ENCODE measurements at places on chromosomes 1 and 21. TPM values are rescaled to one million over a fixed set of nuclear protein-coding genes. Genes with fewer than 3 reads are reported as not detected.

FAM229A gene
- total RNA-seq = 13.4 TPM

- H3K36me3 ChIP-seq = no peaks in the 10 kb centered on the region
- peaks cover 5% of the 10 kb centered on the region for H3K4me1 ChIP-seq
- peak; percentile 16 for DNase-seq
- peaks cover 20% of the 10 kb centered on the region for H3K27me3 ChIP-seq
- no peak overlapping the region for H3K27ac ChIP-seq
Measured at GRCh38 chr1:182520736-182521135, 68.3 kb downstream of the RNASEL start.

- no peaks in the 10 kb centered on the region for H3K4me1 ChIP-seq
- H3K27me3 ChIP-seq = peaks cover 11% of the 10 kb centered on the region
- no peak overlapping the region for H3K4me3 ChIP-seq
- no peak overlapping the region for H3K27ac ChIP-seq
- H3K36me3 ChIP-seq = peaks cover 6% of the 10 kb centered on the region
Measured at GRCh38 chr1:18154430-18155194, 47.0 kb downstream of the IGSF21 start.

DNA sequence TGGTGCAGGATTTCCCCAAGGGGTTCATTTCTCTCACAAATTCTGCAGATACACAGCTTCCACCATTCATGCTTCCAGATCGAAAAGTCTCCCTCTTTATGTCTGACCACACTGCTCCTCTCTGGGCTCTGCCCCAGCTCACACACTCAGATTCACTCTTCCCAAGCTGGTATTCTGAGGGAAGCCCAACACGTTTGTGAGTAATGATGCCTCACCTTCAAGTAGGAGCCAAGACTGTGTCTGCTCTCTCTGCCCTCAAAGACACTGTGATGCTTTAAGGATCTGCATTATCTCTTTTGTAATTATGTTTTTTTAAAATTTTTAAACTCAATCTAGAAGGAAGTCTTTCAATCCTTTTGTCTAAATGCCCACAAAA is 19.8 kb downstream of the PRAMEF11 start:
- no peaks in the 10 kb centered on the region for H3K27me3 ChIP-seq
- DNase-seq = peak; percentile 38
- peaks cover 27% of the 10 kb centered on the region for H3K4me1 ChIP-seq
- H3K36me3 ChIP-seq = no peaks in the 10 kb centered on the region
- H3K27ac ChIP-seq = peak overlapping the region; percentile 13

DNA sequence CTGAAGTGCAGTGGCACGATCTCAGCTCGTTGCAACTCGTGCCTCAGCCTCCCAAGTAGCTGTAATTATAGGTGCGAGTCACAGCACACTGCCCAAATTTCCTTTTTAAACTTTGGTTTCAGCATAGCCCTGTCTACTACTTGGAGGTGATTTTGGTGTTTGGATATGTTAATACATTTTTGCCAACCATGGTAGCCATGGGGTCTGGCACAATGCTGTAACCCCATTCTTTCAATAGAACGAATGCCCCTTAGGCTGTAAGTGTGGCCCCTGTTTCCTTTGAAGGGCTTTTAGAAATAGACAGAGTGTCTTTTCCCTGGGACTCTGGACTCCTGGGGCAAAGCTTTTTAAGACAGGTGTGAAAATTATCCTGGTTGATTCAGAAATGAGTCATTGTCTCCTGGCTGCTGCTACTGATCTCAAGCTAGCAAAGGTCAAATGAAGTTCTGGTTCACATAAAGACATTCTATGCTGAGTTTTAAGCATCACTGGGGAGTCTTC is 141.1 kb upstream of the RUNX1 start:
- no peaks in the 10 kb centered on the region for H3K27me3 ChIP-seq
- H3K4me3 ChIP-seq = no peak overlapping the region
- no peaks in the 10 kb centered on the region for H3K36me3 ChIP-seq
- H3K27ac ChIP-seq = no peak overlapping the region
- DNase-seq = peak; percentile 69

GRCh38 chr1:208631506-208631905 is 387.3 kb upstream of the PLXNA2 start:
- no peaks in the 10 kb centered on the region for H3K36me3 ChIP-seq
- no peak for DNase-seq
- no peak overlapping the region for H3K27ac ChIP-seq
- no peaks in the 10 kb centered on the region for H3K4me1 ChIP-seq

- no peaks in the 10 kb centered on the region for H3K36me3 ChIP-seq
- H3K27ac ChIP-seq = no peak overlapping the region
- H3K4me1 ChIP-seq = no peaks in the 10 kb centered on the region
Measured at GRCh38 chr1:17780916-17781315, 25.8 kb downstream of the ACTL8 start.

DNA sequence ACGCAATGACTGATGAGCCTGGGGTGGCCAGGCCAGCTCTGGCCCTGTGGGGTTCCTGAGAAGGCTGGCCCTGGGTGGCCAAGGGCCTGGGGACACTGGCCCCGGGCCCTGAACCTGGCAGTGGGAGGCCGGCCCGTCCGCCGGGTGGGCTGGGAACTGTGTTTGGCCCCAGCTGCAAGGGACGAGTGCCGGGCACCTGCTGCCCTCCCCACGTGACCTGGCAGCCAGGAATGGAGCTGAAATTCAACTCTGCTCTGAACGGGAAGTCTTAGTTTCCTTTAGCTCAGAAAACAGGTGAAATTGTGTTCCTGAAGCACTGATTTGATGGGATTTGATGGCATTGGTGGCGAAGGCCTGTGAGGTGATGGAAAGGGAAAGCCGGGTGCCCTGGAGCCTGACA is 8.2 kb upstream of the TTLL10 start:
- H3K27me3 ChIP-seq = no peaks in the 10 kb centered on the region
- H3K4me1 ChIP-seq = no peaks in the 10 kb centered on the region
- no peak overlapping the region for H3K27ac ChIP-seq

- no peak for DNase-seq
- H3K36me3 ChIP-seq = no peaks in the 10 kb centered on the region
- H3K4me3 ChIP-seq = no peak overlapping the region
- peaks cover 1% of the 10 kb centered on the region for H3K4me1 ChIP-seq
- H3K27me3 ChIP-seq = no peaks in the 10 kb centered on the region
- no peak overlapping the region for H3K27ac ChIP-seq
Measured at GRCh38 chr1:10728595-10729410, 67.6 kb downstream of the CASZ1 start.

DNA sequence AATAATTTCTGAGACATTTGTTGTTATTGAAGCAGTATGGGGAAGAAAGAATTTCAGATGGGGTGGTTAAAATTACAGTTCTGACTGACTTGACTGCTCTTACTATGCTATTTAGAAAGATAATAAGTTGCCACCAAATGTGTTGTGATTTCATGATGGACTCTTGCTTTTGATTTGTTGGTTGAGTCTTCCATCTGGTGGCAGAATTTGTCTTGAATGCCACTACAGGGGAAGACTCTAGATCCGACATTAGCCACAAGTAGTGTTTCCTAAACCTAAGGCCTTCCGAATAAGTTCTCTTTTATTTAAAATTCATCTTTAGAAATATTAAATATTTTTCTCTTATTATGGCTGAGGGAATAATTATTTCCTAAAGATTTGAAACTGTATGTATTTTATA is 190.9 kb upstream of the ADGRL4 start:
- H3K27ac ChIP-seq = no peak overlapping the region
- no peak overlapping the region for H3K4me3 ChIP-seq
- peaks cover 16% of the 10 kb centered on the region for H3K4me1 ChIP-seq
- H3K27me3 ChIP-seq = no peaks in the 10 kb centered on the region
- H3K36me3 ChIP-seq = no peaks in the 10 kb centered on the region

ADCY10 gene
- total RNA-seq = 0.35 TPM

OR2L5 gene
- total RNA-seq = not detected

DNA sequence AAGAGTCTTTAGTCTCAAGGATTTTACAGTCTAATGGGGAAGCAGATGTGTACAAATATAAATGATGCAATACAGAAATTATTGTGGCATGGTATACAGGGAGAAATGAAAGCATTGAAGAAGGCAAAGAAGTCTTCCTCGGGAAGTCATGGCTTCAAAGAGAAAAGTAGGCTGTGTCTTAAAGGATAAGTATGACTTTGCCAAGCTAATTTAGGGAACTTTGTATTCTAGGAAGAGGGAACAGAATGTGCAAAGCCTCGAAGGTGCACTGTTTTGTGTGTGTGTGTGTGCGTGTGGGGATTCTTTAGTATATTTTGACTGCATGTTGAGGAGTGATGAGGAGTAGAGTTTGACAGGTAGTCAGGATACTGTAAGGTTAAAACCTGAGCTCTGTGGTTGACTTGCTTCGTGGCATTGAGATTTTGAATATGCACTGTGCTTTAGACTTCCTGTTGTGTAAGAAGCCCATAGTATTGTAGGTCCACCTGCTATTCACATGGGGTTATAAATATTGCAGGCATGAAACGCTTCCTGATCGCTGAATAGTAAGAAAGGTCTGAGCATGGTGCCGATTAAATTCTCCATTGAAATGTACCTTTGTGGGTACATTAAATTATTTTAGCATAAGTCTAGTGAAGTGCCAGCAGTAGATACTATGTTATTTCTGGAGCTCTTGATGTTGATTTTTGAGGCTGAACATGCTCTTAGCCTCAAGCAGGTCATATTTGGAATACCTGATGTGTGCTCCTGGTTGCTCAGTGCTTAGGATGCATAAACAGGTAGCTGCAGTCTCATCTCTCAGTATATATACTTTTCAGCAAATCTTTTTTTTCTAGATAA is 8.0 kb downstream of the SMAP2 start:
- DNase-seq = no peak
- H3K4me1 ChIP-seq = peaks cover 15% of the 10 kb centered on the region
- H3K27me3 ChIP-seq = no peaks in the 10 kb centered on the region
- H3K36me3 ChIP-seq = no peaks in the 10 kb centered on the region
- H3K4me3 ChIP-seq = no peak overlapping the region

DNA sequence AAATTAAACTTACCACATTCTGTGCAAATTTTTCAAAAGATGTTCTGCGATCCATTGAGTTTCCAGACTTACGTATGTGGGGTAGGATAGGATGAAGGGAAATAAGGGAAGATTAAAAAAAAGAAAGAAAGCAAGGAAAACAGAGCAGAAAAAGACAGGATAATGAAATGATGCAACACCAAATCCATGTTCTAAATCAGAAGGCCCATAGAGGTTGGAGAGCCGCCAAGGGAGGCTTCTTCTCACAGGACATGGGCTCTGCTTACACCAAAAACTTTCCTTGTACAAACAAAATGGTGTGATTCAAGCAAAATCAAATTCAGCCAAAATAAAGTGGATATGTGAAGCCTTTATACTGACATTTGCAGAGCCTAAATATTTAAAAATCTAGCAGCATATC is 189.5 kb upstream of the GREM2 start:
- DNase-seq = peak; percentile 93
- peaks cover 49% of the 10 kb centered on the region for H3K4me1 ChIP-seq
- peaks cover 7% of the 10 kb centered on the region for H3K36me3 ChIP-seq
- no peaks in the 10 kb centered on the region for H3K27me3 ChIP-seq

OR2T35 gene
- total RNA-seq = not detected

- no peak overlapping the region for H3K4me3 ChIP-seq
- H3K27ac ChIP-seq = no peak overlapping the region
- DNase-seq = no peak
- H3K36me3 ChIP-seq = peaks cover 6% of the 10 kb centered on the region
Measured at GRCh38 chr1:235024711-235025421, 103.8 kb downstream of the TOMM20 start.

GRCh38 chr1:57324388-57324787 is 99.5 kb downstream of the DAB1 start:
- no peak overlapping the region for H3K27ac ChIP-seq
- H3K27me3 ChIP-seq = no peaks in the 10 kb centered on the region
- H3K4me1 ChIP-seq = no peaks in the 10 kb centered on the region

- no peaks in the 10 kb centered on the region for H3K27me3 ChIP-seq
- no peak overlapping the region for H3K27ac ChIP-seq
- peak; percentile 24 for DNase-seq
- no peaks in the 10 kb centered on the region for H3K4me1 ChIP-seq
Measured at GRCh38 chr1:14939527-14940284, 213.8 kb upstream of the TMEM51 start.

DNA sequence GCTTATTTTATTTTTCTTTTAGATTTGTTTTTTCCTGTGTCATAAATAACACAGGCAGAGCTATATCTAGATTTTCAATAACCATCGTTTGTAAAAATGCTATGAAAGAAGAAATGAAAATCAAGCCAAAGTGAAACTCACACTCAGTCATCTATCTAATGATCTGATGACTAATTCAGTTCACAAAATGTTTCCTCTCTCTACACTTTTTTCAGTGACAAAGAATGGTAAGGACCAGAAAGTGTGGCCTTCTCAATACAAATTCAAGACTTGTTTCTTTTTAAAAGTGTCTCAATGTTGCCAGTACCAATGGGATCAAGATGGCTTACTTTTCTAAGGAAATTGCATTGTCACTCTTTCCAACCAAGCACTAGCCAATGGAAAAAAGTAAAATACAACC is 282.8 kb upstream of the PKN2 start:
- DNase-seq = no peak
- no peaks in the 10 kb centered on the region for H3K4me1 ChIP-seq
- no peaks in the 10 kb centered on the region for H3K36me3 ChIP-seq
- no peaks in the 10 kb centered on the region for H3K27me3 ChIP-seq

AIRE gene
- total RNA-seq = not detected

- no peaks in the 10 kb centered on the region for H3K36me3 ChIP-seq
- peak overlapping the region; percentile 75 for H3K27ac ChIP-seq
- no peaks in the 10 kb centered on the region for H3K27me3 ChIP-seq
- H3K4me1 ChIP-seq = peaks cover 14% of the 10 kb centered on the region
- no peak for DNase-seq
Measured at GRCh38 chr1:46394872-46395465, 852 bp downstream of the FAAH start.

GRCh38 chr21:45302082-45303061 is 14.7 kb upstream of the POFUT2 start:
- DNase-seq = no peak
- H3K4me1 ChIP-seq = peaks cover 4% of the 10 kb centered on the region
- H3K36me3 ChIP-seq = peaks cover 6% of the 10 kb centered on the region
- no peak overlapping the region for H3K27ac ChIP-seq
- peaks cover 10% of the 10 kb centered on the region for H3K27me3 ChIP-seq

Data from MCF 10A (cell line).